Prostate gland (tissue), 2 donors: ENCODE measurements at places on chromosomes 6 and 20. TPM values are rescaled to one million over a fixed set of nuclear protein-coding genes. Genes with fewer than 3 reads are reported as not detected.

DNA sequence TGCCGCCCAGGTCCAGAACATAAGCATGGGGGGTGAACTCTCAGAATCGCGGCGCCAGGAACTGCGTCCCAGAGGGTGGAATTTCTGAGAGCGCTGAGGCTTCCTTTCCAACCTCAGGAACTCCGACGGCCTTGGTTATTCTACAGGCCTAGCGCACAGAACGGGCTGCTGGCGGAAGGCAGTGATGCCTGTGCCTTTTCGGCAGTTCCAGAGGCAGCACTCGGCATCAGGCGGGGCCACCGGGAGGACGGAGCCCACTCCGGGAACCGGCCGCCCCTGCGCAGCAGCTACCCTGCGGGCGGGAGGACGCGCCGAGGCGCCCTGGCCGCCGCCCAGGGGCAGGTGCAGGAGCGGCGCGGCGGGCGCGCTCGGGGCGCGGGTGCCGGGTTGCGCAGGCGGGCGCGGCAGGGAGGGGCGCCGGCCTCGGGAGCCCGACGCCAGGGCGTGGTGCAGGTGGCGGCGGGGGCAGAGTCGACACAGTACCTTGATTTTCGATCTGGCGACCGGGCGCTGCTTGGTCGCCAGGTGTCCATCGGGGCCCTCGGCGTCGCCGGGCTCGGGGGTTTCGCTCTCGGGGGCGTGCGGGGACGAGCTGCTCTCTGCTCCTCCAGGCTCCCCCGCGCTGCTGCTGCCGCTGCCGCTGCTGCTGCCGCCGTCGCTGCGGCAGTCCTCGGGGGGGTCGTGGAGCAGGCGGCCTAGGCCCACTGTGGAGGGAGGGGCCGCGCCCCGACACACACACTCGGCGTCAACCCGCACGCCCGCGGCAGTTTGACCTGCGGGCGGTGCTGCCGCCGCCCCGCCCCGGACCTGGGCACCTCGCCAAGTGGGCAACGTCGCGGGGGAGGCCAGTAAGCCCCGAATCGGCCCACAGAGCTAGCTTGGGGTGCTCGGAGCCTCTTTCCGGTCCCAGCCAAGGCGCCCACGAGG is 1.3 kb downstream of the OVOL2 start:
- no peaks in the 10 kb centered on the region for H3K27me3 ChIP-seq
- no peaks in the 10 kb centered on the region for H3K36me3 ChIP-seq
- peak overlapping the region; percentile 88 for H3K27ac ChIP-seq
- DNase-seq, result no peak
- H3K4me3 ChIP-seq, result peak overlapping the region; percentile 60
- H3K4me1 ChIP-seq, result no peaks in the 10 kb centered on the region

DNA sequence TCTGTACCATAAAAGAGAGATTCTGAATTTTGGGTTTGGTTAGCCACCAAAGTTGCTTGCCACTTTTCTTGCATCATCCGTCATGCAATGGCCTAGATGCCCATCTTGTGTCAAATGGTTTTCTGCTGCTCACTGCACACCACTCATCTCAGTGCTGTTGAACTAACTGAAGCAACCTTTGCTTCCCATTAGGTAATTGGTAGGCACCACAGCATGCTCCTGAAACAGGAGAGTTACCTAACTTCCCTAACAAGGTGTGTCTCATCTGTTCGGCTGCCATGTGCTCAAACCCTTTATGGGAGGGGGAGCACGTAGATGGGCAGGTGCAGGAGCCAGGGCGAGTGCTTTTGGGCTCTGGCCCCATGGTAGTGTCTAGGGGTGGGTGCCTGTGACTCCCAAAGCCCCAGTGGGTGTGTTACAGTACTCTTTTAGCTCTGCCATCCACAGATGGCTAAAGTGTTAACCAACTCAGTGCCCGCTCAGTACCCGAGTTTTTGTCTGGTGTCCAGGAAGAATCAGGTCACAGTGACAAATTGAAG is 147.4 kb upstream of the SPACA1 start:
- H3K27me3 ChIP-seq, result no peaks in the 10 kb centered on the region

DNA sequence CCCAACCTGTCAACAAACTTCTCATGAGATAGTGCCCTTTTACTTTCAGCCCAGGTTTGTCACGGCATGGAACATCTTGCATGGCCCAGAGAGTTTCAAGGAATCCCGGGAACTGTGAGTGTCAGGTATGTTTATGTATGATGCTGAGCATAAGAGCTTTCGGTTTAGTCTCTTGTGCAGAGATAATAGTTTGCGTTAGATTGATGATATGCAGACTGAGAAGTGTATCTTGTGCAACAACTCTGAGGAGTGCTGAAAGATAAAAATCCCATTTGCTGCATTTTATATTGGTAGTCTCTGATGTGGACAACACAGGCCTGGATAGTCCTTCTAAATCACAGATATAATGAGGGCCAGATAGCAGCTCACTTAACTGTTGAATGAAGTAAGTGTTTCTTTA is 99.0 kb downstream of the TBX18 start:
- no peaks in the 10 kb centered on the region for H3K27me3 ChIP-seq
- no peak overlapping the region for H3K27ac ChIP-seq
- no peaks in the 10 kb centered on the region for H3K36me3 ChIP-seq
- no peaks in the 10 kb centered on the region for H3K4me1 ChIP-seq

The IL17F gene
- total RNA-seq, result not detected

The SLC22A2 gene
- not detected for total RNA-seq
